MV-4-11 (cell line): ENCODE measurements at places on chromosomes 7 and 10.

DNA sequence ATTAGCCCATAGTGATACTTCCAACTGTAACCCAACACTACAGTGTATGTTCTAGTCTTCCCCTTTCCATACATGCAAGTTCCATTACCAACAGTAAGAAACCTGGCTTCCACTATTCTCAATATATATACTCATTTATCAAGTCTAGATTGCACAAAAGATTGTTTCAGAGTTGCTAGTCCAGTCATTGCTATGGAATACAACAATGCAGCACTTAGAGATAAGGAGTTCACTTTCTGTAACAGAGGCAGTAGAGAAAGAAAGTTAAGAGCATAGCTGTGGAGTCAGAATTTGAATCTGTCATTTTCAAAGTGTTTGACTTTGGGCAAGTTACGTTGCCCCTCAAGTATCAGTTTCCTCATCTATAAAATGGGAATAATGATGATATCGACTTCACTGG, 90.1 kb downstream of the RTKN2 start:
- no peak for DNase-seq

GRCh38 chr7:18429547-18429946, 66.0 kb upstream of the HDAC9 start:
- no peak for DNase-seq

GRCh38 chr7:45923290-45923689, 2.2 kb upstream of the IGFBP3 start:
- peak; percentile 24 for DNase-seq

- DNase-seq = no peak
Observed at GRCh38 chr7:156279635-156280034, 360.9 kb upstream of the RNF32 start.

- peak; percentile 34 for DNase-seq
Observed at GRCh38 chr7:12572941-12573575, 2.5 kb downstream of the SCIN start.
